ENCODE measurements at places on chromosomes 11 and 22. TPM values are rescaled to one million over a fixed set of nuclear protein-coding genes. Genes with fewer than 3 reads are reported as not detected.

Gene ME3
- total RNA-seq: 0.30 TPM

Gene CBLIF
- total RNA-seq: not detected

Gene RFPL3
- total RNA-seq: not detected

Gene FOLR1
- total RNA-seq: 4.8 TPM

Gene SCGB1A1
- total RNA-seq: 2.0 TPM

Gene LINC01488
- not detected for total RNA-seq

Gene APOL4
- total RNA-seq: not detected

Gene FGF19
- 37.5 TPM for total RNA-seq

Gene DBX1
- total RNA-seq: not detected

Gene CCS
- 40.6 TPM for total RNA-seq

- no peak for DNase-seq
Measured at GRCh38 chr11:74014880-74015279, 6.0 kb upstream of the UCP3 start.

- DNase-seq: no peak
Measured at GRCh38 chr11:112179601-112180000, 4.3 kb downstream of the BCO2 start.

GRCh38 chr11:45646275-45646927 lies 19.0 kb downstream of the CHST1 start:
- DNase-seq: peak; percentile 28

DNA sequence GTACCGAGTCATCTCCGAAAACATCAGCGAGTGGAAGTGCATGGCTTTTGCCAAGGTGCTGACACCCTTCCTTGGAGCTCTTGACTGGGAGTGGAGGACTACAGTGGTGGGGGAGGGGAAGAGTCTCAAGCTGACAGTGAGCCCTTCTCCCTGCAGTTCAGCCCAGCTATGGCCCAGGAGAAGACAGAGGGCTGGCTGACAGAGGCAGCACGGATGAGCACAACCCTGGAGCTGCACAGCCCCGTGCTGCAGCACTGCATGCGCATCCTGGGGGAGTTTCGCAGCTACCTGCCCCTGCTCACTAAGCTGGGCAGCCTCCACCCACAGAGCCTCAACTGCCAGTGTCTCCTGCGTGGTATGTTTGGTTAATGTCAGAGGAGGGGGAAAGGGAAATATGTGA lies 41.4 kb downstream of the DNHD1 start:
- DNase-seq: no peak

DNA sequence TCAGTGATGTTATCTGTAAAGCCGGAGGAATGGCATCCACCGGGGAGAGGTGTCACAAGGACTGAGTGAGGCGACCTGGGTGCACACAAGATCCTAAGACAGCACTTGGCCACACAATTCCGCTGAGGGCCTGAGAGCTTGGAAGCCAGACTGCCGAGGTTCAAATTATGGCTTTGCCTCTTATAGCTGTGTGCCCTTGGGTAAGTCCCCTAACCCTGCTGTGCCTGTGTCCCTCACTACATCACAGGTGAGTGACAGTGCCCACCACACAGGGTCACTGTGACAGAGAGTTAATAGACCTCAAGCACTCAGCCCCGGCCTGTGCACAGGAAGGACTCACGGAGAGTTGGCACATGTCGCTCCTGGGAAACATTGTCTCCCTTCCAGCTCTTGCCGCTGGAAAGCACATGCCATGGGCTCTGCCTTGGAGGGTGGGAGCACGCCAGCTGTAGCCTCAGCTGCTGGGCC lies 592 bp downstream of the RHOD start:
- DNase-seq: no peak

DNA sequence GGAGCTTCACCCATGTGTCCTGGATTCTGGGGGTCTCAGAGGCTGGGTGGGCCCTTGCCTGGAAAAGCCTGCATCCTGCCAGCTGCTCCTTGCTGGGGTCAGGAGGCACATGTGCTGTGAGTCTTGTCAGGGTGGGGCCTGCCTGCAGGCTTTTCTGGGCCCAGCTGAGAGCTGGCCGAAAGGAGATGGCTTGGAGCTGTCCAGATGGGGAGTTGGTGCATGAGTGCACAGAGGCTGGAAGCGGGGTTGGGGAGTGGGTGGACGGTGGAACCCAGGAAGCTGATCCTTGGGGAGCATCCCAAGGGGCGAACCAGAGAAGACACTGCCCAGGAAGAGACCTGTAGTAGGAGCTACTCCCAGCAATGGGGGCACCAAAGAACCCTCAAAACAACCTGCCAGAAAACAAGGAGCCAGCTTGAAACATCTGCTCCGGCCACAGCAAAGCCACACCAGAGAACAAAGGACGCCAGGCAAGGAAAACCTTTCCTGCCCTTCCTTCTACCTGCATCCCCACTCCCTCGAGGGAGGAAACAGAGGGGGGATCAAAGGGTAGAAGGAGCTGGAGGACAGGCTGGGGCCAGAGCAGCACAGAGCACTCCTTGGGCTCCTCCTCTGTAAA lies 8.2 kb upstream of the KCTD17 start:
- no peak for DNase-seq

DNA sequence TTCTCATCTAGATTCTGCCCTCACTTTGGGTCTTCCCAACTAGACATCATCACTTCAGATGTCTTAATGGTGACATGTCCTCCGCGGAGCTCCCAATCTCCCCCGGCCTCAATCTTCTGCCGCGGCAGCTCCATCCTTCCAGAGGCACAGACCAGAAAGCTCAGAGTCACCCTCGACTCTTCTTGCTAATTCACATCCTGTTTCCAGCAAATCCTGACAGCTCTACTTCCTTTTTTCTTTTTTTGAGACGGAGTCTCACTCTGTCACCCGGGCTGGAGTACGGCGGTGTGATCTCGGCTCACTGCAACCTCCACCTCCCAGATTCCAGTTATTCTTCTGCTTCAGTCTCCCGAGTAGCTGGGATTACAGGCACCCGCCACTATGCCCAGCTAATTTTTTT lies 54.5 kb downstream of the CACNG2 start:
- no peak for DNase-seq

GRCh38 chr11:14380947-14381561 lies 22.1 kb upstream of the RRAS2 start:
- no peak for DNase-seq

- peak; percentile 56 for DNase-seq
Measured at GRCh38 chr11:87173185-87174039, 135.7 kb downstream of the TMEM135 start.

- DNase-seq: no peak
Measured at GRCh38 chr22:20967697-20968211, 699 bp downstream of the AIFM3 start.

- DNase-seq: no peak
Measured at GRCh38 chr11:45844822-45845578, 2.3 kb upstream of the CRY2 start.

GRCh38 chr11:102364991-102365390 lies 18.0 kb downstream of the BIRC2 start:
- no peak for DNase-seq

GRCh38 chr11:74015919-74016684 lies 7.2 kb upstream of the UCP3 start:
- DNase-seq: no peak

DNA sequence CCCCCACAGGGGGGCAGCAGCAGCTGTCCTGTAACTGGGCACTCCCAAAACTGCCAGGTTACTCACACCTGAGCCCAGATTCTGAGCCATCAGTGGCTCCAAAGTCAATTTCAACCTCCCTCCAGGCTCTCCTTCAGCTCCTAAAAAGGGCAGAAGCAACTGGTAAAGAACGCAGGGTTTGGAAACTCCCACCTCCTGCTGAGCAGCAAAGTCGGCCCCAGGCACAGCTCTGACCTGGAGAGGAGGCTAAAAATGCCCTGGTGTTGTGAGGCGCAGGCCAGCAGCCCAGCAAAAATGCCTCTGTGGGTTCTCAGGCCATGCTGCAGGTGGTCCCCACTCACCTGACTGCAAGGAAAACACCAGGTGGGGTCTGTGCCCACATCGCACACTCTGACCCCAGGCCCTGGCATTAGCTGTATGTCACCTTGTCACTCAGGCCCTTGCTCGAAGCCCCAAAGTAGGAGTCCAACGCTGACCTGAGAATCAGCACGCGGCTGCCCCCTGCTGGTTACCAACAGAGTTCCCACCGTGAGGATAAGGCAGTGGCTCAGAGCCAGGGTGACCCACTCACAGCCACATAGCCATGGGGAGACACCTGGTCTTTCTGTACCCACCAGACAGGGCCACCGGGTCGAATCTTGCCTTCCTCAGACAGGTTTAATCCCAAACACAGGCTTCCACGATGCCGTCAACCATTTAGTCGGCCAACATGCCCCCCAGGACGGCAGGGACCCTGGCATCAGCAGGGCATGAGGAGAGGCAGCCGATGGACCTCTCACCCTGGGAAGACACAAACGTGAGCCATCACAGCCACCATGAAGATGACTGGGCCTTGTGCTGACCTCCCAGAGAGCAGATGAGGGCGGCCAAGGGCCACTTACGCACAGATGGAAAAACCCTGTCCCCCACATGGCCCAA lies 11.1 kb downstream of the POLR3H start:
- DNase-seq: no peak

GRCh38 chr11:86370922-86371594 lies 3.6 kb upstream of the CCDC81 start:
- no peak for DNase-seq

DNA sequence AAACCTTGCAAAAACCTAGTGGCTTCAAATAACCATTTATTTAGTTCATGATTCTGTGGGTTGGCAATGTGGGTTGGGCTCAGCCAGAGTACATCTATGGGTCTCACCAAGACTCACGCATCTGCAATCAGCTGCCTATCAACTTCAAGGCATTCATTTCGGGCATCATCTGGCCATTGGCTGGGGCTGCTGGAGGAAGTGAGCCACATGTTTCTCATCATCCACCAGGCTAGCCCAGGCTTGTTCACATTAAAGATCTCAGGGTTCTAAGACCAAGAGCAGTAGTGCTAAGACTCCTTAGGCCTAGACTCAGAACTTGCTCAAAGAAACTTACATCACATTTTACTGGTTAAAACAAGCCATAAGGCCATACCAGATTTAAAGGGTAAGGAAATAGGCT lies 478.9 kb upstream of the ARHGAP42 start:
- no peak for DNase-seq

- no peak for DNase-seq
Measured at GRCh38 chr11:77086521-77087472, 15.8 kb upstream of the OMP start.

DNA sequence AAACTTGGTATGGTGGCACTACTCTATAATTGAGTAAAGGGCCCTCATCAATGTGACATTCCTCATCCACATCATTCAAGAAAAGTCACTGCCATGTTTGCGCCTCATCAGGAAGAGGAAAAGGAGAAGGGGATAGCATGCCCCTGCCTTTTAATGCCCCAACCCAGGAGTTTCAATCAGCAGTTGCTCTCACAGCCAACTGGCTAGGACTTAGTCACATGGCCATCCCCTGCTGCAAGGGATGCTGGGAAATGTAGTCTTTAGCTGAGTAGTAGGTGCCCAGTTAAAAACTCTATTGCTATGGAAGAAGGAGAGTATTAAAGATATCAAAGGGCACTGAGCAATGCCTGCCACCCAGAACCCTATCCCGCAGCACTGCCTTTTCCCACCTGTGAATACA lies 10.9 kb upstream of the CCND1 start:
- no peak for DNase-seq

DNA sequence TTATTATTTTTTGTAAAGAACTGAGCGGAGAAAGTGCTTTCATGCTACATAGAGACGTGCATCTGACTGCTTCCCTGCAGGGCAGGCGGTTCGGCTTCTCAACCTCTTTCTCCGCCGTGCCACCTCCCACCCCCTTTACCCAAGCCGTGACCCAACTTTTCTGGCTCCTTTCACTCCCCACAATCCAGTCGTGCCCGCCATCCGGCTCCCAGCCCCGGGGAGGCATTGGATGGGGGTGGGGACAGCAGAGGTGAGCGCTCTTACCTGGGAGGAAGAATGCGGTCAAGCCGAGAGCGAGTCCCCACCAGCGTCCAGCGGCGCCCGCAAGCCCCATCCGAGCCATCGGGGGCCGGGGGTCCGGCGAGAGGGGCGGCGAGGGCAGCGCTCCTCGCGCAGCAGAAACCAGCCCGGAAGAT lies 781 bp downstream of the NECTIN1 start:
- DNase-seq: no peak

DNA sequence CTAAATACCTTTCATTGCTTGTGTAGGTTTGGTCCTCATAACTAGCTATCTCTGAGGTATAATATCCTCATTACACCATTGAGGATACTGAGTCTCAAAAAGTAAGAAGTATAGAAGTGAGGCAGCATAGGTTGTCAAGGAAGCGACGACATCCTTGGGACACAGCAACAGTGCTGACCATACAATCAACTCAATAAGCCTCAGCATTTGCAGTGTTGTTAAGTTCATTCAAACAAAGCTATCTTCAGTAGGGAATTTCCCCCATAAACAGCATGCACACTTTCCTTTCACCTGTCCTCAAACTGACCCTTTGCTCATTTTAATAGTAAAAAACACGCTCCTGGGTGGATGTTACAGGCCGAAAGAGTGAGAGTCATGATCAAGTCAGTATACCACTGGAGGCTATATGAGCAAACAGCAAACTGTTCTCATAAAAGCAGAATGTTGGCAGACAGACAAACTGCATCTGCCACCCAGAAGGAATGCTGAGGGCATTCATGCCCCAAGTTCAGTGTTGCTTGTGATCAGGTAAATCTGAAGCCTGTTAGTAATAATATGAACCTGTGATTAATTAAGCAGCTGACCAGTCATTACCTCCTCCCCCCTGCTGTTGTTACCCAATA lies 756.2 kb upstream of the TENM4 start:
- DNase-seq: no peak

- no peak for DNase-seq
Measured at GRCh38 chr11:1563149-1563638, 8.9 kb downstream of the DUSP8 start.

DNA sequence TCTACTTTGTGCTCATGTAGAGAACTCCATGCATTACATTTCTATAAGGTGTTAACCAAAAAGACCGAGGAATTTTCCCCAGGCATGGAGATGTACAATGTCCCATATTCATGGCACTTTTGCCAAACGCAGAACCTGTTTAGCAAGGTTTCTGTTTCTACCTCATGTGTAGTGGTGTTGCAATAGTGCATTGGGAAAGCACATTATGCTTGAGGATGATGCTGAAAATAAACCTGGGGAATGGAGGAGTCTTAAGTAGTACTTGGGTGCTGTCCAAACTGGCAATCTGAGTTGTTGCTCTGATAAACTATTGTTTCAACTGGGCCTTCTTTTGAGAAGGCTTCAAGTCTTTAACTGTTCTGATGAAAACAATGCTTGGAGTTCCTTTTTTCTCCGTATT lies 11.5 kb upstream of the MUC15 start:
- DNase-seq: no peak

DNA sequence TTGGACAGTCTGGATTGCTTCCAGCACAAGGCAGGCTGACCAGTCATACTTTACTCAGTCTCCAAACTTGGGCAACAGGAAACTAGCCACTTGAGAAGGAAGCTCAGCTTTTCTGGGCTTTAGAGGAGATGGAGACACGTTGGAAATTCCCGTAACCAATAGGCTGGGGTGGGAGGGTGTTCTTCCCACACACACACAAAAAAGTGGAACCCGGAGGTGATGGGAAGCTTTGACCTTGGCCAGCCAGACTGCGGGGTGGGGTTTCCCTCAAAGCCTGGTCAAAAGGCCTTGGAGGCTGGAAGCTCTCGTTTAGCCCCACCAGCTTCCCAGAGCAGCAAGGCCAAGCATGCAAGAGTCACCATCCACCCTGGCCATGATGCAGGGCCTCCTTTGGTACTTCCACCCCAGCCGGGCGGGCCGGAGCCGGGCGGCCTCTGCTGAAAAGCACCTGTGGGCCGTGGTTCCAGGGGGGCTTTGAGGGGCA lies 126.2 kb downstream of the BCR start:
- no peak for DNase-seq

GRCh38 chr11:19805376-19805775 lies 92.7 kb downstream of the NAV2 start:
- DNase-seq: no peak

- no peak for DNase-seq
Measured at GRCh38 chr11:125211191-125211947, 46.8 kb downstream of the PKNOX2 start.
